ENCODE measurements at places on chromosomes 7 and 10.

GRCh38 chr10:7265396-7266123, 145.3 kb downstream of the SFMBT2 start:
- DNase-seq, result no peak

DNA sequence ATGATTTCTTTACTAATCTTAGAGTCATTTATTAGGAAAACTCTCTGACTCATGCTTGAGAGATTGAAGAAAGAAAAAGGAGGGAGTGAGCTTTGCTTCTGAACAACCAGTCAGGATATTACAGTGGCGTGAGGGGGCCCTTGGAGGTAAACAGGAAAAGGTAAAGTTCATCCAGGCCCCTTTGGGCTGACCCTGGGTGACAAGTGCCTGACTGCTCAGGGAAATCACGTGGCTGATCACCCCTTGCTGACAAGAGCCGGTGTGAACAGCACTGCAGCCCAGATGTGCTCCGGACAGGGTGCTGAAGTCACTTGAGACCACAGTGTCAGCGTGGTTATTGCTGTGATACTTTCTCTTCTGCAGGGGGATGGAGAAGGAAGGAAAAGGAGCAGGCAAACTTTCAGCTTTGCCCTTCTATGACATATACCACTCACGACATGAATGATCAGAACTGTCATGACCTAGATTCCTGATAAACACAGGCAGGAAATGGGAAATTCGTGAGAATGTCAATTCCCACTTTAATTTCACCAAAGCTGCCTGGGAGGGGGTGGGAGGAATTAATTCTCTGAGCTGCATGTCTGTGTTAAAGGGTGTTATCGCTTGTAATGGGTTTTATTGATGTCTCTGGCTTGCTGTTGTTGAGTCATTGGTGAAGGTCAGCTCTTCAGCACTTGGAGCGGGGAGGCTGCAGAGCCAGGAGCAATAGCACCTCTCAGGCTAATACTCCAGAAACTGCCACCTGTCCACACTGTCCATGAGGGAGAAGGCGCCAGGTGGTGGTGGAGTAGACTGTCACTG, 139.8 kb upstream of the AOAH start:
- no peak for DNase-seq

GRCh38 chr7:97858221-97858620, 14.0 kb downstream of the ASNS start:
- no peak for DNase-seq

DNA sequence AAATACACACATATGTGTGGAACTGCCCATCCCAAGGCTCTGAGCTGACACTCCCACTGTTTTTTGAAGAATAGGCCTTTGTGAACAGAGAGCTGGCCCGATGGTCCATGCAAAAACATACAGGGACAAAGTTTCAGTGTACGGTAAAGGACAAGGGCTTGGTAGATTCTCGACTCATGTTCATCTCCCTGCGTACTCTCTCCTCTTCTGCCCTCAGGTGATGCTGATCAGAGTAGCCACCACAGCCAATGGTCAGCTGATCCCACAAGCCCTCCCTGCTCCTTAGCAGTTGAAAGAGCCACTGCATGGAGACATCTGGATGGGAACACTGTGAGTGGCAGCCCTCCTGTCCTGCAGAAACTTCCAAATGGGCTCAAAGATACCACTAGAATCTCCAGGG, 23.1 kb upstream of the C10orf71 start:
- no peak for DNase-seq

DNA sequence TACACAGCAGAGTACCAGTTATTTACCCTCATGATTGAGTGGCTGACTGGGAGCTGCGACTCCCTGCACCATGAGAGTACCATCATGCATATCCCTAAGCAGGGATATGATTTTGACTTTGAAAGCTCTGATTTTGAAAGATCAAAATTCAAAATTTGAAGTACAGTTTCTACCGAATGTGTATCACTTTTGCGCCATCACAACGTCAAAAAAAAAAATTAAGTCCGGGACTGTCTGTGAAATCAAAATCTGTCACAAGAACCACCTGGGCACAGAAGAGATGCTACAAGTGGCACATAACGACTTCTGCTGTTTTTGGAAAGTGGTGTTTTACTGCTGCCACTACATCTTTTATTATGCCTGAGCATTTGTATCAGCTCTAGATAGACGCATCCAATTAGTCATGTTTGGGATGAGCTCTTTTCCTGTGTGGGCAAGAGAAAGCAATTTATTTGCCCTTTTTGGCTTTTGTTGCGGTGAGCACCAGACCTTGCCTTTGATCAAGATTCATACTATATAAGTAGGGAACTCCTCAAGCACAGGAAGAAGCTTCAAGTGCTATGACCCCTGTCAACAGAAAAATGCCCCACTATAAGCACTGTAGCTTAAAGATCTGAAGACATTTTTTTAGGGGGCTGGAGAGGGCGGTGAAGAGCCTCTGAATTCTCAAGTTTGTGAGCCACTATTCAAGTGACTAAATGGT, 10.7 kb downstream of the MTPN start:
- DNase-seq, result no peak

GRCh38 chr10:69239136-69239535, 19.0 kb downstream of the HKDC1 start:
- DNase-seq, result no peak

- peak; percentile 35 for DNase-seq
These were observed 4.9 kb downstream of the CPA4 start for GRCh38 chr7:130297628-130298543.

DNA sequence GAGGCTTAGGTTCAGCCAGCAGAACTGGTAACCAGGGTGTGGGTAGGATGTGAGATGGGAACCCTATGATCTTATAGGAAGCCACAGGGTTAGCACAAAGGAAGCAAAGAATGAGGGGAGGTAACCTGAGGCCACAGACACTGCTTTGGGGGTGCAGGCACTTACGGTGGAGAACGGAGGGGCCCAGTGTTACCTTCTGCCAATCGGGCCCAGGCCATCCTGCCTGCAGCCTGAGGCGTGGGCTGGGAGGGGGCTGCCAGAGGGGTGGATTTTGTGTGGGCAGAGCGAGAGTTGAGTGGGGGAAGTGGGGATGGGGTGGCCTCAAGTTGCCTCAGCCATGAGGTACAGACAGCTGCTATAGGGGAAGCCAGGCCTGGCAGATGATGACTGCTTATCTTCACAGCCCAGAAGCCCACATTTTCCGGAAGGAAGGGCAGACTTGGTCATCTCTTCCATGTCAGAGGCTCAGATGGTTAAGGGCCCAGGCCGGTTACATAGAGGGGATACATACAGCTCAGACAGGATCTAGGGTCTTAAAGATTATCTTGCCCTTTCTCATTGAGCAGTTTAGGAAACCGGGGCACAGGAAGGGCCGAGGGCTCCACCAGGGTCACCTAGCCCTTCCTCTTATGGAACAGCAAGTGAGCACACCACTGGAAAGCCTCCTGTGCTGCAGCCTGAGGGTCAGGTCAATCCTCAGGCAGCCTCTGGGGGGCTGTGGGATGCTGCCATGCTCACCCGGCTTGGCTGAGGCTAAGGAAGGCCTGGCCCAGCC, 24.4 kb upstream of the VSIR start:
- no peak for DNase-seq

- DNase-seq, result no peak
These were observed 27.4 kb downstream of the UCMA start for GRCh38 chr10:13206546-13207443.

GRCh38 chr7:77331938-77332695, 84.0 kb downstream of the GSAP start:
- DNase-seq, result peak; percentile 50

GRCh38 chr10:35328404-35329037, 7.8 kb upstream of the CCNY start:
- DNase-seq, result no peak

DNA sequence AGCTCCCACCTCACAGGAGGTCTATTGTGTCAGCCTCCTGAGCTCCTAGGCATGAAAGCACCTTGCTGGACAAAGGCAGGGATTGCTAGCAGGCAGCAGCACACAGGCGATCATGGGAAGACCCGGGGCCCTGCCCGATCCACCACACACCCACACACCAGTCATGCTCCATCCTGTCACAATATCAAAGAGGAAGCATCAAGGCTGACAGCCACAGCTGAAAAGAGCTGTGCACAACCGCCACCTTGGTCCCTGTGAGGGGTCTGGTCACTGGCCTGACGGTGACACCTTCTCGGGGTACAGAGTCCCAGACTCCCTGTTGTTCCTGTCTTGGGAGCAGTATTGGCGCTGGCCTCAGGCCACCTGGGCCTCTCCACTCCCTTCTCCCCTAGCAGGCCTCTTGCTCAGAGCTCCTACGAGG, 89.7 kb upstream of the RET start:
- no peak for DNase-seq

GRCh38 chr10:33237736-33238624, 96.5 kb downstream of the NRP1 start:
- no peak for DNase-seq

DNA sequence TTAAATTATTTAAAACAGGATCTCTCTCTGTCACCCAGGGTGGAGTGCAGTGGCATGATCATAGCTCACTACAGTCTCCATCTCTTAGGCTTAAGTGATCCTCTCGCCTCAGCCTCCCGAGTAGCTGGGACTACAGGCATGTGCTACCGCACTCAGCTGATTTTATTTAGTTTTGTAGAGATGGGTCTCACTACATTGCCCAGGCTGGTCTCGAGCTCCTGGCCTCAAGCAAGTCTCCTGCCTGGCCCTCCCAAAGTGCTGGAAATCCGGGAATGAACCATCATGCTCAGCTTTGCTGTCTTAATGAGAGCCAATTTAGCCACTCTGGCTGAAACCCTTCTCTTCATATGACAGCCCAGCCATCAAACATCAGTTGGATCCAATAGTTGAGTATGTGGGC, 53.3 kb upstream of the NRP1 start:
- no peak for DNase-seq

DNA sequence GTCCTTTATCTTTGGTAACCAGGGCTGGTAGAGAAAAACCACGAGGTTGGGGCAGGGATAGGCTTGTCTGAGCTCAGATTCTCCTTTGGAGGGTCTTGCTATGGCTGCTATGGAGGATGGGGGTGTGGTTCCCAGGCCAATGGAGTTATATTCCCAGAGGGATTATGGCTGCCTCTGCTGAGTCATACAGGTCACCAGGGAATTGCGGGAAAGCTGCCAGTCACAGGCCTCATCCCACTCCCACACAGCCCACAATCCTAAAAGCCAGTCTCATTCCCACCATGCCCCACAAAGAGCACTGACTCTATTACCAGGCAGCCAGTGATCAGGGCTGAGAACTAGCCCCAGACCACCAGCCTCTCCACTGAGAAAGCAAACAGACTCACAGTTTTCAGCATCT, 316.6 kb upstream of the TMEM229A start:
- no peak for DNase-seq

- no peak for DNase-seq
These were observed 30.8 kb upstream of the SLC13A1 start for GRCh38 chr7:123230603-123231002.

- no peak for DNase-seq
These were observed 212.6 kb downstream of the TYW1 start for GRCh38 chr7:67209256-67209655.

GRCh38 chr7:121366852-121367431, 29.2 kb downstream of the FAM3C start:
- DNase-seq, result peak; percentile 14

GRCh38 chr7:48147078-48147591, 24.1 kb upstream of the ABCA13 start:
- no peak for DNase-seq

DNA sequence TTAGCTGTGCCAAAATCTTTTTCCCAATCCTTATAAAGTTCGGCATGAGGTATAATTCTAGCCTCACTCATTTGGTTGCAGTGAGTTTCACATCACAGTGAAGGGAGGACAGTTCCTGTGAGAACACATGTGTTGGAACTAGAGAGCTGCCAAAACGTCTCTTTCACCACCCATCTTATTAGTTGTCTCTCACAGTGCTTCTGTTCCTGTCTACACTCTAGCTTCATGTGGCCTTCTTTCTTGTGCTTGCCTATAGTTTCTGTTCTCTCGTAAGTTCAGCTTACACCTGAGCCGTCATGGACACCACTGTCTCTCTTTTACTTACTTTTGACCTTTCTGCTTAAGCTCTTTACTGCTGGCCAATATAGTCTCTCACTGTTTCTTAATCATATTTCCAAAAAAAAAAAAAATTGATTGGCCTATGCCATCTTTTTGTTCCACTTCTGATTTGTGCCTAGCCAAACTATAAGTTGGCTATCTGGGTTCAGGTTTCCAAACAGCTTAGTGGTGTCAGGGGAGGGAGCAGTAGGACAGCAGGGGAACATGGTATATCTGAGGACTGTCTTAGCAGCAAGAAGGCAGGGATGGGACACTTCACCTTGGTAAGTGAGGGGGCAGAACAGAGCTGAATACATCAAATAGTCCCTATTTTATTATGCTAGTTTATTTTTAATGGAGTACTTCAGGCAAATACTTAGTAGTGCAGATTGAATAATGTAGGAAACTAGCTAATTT, 38.0 kb downstream of the ZNRF2 start:
- DNase-seq, result no peak

DNA sequence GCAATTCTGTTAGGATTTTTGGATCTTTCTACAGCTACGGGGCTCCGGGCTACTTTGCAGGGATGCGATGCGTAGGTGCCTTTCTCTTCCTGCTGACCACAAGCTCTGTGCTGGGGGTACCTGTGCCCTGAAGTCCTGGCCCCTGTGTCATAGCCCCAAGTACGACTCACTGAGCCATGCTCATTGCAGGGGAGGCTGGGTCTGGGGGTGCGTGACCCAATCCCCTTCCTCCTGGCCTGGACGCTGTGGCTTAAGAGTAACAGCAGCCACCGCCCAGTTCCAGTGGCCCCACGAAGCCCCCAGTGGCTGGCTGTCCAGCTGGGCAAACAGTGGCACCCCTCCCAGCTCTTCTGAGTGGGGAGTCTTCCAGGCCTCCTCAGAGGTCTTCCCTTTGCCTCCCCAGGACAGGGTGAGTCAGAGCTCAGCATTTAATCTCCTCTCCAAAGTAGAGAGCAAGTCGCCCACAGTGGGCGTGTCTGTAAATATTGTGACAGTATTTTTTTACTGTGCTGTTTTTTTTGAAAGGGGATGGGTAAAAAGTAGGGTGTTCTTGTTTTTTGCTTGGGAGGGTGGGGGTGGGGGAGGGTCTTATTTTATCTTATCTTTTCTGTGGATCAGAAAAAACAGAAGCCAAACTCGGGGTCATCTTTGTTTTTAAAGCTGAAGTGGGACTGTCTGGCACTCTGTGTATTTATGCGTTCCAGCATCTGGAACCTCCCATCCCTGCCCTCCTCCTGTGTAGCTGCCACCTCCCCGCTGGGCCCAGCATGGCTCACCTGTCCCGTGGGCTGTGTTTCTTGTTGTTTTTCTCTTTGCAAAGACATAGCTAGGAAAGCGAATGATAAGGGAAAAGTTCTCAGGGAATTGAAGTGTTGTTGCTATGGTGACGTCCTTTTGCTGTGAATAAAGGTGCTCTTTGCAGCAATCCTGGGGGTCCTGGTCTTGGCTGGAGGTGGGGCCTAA, 8.2 kb downstream of the LFNG start:
- DNase-seq, result no peak
